ENCODE measurements at places on chromosomes 7 and 10.

- DNase-seq = no peak
Observed at GRCh38 chr10:125165584-125166573, 5.5 kb upstream of the CTBP2 start.

DNA sequence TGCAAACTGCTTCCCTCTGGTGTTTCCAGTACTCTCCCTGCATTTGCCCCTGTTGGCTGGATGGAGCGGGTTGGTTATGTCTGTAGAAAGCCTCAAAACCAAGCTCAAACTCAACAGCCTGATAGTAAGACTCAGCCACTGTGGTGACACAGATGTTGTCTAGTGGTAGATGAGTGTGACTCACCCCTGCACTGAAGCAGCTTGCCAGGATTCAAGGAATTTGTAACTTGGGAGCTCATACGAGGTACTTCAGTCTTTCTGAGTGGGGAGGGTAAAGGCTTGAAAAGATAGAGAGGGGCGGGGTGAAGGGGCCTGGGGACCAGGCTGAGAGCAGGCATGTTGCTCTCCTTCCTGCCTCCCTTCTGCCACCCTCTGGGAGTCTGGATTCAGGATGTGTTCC, 22.9 kb upstream of the AQP1 start:
- DNase-seq = no peak

GRCh38 chr7:66335318-66335717, 130.2 kb downstream of the TPST1 start:
- DNase-seq = no peak

- peak; percentile 32 for DNase-seq
Observed at GRCh38 chr10:73095481-73096021, 1.1 kb downstream of the P4HA1 start.

DNA sequence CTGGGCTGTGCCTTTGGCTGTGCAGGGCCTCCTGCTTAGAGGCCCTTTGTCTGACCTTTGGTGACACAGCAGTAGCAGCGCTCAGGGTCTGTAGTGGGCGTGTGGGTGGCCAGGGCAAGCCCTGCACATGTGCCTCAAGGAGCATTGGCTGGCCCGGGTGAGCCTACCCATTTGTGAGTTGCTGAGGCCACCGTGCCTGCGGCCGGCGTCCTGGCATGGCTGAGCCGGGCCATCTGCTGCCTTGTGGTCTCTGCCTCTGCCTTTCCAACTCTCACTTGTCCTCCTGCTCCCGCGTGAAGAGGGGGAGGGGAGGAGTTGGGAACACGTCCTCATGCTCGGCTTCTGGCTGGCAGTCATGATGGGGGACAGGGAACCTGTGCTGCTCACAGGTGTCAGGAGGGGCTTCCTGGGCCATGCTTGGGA, 9.2 kb upstream of the ORAI2 start:
- no peak for DNase-seq

GRCh38 chr10:27664461-27664860, 81.2 kb downstream of the MKX start:
- no peak for DNase-seq

- DNase-seq = no peak
Observed at GRCh38 chr10:111338805-111339204, 262.0 kb downstream of the ADRA2A start.

DNA sequence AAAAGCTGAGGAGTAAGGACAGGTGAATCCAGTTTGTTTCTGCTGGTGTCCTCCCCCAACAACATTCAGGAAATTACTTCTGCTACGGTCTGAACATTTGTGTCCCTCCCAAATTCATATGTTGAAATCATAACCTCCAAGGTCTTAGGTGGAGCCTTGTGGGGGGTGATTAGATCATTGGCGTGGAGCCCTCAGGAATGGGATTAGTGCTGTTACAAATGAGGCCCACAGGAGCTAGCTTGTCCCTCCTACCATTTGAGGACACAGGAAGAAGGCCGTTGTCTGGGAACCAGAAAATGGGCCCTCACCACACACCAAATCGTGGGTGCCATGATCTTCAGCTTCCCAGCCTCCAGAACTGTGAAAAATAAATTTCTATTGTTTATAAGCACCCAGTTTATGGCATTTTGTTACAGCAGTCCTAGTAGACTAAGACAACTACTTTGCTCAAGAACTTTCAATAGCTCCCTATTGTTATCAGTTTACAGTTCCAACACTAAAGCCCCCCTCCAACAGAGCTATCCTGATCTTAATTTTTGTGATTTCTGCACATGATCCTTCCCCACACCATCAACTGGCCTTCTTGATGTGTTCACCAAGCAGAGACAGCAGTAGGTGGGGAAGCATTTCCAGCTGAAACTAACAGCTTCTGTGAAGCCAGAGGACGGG, 2.1 kb upstream of the LRMDA start:
- no peak for DNase-seq

DNA sequence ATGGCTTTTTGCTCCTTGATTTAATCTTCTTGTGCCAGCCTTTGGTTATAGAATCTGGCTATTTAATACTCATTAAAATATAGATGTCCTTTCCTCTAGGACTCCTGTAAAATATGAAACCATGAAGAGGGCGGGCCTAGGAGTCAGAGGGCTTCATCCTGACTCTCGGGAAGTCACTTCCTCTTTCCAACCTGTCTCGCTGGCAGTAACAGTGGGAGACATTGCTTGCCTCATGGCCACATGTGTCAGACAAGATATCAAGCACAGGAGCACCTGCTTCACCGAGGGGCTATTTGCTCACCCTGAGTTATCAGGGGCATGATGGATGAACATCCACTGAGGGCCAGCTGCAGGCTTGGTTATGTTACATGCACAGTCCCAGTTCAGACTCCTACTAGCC, 31.0 kb downstream of the SLIT1 start:
- DNase-seq = no peak

DNA sequence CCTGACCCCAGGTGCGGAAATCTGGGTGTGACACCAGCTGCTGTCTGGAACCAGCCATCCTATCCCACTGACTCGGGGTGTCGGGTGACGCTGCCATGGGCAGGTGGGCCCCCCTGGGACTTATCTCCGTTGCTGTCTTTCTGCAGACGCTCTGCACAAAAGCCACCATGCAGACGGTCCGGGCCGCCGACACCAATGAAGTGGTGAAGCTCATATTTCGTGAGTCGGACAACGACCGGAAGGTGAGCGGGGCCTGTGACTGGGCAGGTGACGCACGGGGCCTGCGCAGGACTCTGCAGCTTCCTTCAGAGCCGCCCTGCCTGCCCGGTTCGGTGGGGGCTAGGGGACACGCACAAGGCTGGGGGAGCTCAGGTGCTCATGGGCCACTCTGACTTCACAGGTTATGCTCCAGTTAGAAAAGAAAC, 36.6 kb downstream of the NKX6-2 start:
- no peak for DNase-seq

DNA sequence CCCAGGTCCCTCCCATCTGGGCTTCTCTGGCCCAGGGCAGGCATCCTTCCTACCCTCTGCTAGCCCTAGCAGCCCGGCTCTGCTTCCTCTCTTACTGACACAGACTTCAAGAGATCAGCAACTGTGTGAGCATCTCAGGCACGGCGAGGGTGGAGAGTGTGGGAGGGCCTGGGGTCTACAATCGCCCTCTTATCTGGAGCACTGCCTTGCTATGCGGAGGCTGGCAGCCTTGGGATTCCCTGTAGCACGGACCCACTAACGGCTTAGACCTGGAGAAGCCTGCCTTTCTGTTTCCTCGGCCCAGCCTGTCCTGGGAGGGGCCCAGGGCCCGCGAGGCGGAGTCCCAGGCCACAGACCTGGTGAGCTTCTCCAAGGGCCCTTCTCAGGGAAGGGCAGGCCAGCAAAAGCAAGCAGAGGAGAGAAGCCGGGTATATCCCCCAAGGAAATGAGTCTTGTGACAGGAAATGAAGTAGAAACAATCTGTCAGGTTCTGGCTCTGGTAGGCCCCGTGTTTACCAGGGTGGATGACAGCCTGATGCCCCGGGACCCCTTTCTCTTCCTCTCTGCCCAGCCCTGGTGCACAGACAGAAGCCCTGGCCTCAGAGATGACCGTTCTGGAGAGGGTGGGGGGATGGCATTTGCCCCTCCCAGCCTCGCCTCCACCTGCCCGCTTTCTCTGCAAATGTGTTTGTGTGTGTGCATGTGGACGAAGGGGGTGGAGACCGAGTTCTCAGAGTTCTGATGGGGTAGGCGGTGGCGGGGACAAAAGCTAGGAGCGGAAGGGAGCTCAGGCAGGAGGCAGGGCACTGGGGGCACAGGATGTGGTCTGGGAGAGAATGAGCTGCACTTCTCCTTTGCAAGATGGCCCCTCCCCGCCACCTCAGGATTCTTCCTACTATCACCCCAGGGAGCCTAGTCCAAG, 2.5 kb downstream of the LRCH4 start:
- DNase-seq = peak; percentile 25

DNA sequence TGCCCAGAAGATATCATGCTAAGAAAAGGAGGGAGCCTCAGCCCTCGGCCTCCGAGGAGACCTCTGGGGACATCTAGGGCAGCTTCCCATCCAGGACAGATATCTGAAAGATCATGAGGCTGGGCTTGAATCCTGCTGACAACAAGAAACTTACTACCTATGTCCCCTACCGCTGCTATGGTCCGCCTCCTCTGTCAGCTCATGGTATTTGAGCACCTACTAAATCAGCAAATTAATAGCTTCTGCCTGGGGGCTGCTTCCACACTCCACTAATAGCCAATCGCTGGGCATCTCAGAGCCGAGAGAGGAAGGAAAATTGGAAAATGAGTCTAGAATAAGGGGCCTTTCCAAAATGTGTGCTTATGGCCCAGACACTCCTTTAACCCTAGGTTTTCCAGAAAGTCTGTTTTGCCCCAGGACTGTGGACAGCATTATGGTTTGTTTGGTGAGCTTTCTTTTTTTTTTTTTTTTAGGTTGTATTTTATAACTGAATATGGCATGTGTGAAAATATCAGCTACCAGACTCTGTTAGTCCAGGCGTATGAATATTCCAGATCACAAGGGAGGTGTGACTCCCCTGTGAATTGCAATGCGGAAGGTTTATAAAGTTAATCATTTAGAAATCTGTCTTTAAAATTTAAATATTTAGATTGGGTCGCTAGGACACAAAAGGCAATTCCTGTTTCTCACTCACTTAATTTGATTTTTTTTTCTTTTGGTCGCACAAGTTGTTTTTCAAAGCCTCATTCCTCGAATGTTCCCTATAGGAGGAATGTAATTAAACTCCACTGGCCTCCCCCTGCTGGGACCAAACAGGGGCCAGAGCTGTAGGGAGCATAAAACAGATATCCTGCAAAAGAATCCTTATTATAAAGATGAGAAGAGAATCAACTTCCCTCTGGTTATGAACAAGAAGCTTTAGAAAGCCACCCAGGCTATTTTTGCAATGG, 89.4 kb downstream of the PARP12 start:
- DNase-seq = no peak

GRCh38 chr10:118308664-118309063, 33.5 kb downstream of the FAM204A start:
- DNase-seq = no peak

DNA sequence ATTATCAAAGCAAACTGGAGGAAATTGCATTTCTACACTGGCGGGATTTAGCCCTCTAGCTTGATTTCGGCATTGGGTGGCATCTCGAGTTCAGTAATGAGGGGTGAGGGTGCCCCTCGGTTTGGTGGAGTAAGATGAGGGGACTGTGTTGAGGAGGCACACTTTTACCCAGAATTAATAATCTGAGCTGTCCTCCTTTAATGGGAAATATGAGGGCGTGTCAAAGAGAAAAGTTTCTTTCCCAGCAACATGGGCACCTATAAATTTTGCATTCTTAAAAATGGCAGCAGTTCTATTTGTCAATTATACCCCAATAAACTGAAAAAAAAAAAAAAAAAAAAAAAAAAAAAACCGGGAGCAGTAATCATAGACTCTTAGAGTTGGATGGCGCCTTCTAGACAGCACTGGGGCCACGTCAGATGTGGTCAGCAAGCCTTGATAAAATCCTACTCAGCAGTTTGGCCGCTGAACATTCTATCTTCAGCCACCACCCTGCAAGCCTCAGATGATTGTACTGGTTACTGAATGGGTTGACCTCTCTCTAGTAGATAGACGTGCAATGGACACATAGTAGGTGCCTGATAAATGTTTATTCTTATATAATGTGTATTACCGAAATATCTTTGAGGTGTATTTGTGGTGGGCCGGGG, 931 bp downstream of the PAPSS2 start:
- DNase-seq = no peak

GRCh38 chr7:127447326-127447945, 54.9 kb upstream of the ZNF800 start:
- DNase-seq = no peak

DNA sequence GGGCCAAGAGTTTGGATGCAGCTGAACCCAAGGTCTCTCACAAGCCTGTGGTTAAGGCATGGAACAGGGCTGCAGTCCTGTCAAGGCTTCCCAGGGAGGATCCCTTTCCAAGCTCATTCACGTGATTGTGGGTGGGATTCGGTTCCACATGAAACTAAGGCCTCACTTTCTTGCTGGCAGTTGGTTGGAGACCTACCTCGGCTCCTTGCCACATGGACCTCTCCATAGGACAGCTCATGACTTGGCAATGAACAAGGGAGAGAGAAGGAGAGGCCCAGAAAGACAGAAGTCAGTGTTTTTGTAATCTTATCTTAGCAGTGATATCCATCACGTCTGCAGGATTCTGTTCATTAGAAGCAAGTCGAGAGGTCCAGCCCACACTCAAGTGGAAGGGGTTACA, 583.8 kb downstream of the LRMDA start:
- DNase-seq = no peak

- DNase-seq = no peak
Observed at GRCh38 chr10:117166418-117167345, 28.6 kb upstream of the VAX1 start.

DNA sequence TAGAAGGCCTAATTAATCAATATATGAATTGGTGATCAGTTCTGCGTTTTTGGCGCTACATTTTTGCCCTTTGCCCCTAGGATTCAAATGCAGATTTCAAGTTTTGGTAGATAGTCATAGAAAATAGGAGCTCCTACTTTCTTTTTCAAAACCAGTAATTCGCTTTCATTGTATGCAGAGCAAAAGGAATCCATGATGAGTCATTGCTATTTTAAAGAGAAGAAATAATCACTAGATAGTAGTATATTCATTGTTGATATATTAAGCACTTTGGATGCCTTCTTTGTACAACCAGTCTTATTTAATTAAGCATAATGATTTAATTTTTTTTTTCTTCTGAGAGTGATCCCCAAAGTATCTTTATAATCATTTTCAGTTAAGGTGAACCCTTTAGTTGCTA, 50.3 kb downstream of the CSTF2T start:
- DNase-seq = no peak

DNA sequence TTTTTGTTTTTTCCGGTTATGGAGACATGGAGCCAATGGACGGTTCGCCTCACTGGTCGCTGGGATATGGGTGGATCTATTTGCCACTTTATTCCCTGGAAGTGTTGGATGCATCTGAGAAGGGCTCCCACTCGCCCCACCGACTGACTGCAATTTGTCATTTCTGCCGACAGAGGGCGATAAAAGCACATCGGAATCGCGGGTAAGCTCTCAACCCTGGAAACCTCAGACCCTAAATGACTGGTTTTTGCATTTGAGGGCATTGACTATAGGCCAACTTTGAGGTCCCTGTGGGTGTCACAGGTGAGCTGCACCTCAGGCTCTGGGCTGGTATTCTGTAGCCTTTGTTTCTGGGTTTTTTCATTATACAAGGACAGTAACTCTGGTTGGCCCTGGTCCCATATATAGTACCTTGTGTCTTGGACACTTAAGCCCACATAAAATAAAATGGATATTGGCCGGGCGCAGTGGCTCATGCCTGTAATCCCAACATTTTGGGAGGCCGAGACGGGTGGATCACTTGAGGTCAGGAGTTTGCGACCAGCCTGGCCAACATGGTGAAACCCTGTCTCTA, 11.9 kb upstream of the OPALIN start:
- peak; percentile 39 for DNase-seq

GRCh38 chr7:155188357-155188756, 109.3 kb upstream of the INSIG1 start:
- no peak for DNase-seq

GRCh38 chr7:127473409-127473808, 80.9 kb upstream of the ZNF800 start:
- no peak for DNase-seq

Measured in hippocampal formation (tissue), 2 donors.